Activated naive CD4-positive, alpha-beta T cell treated with anti-CD3 and anti-CD28 coated beads for 36 hours (primary cell): ENCODE measurements at places on chromosomes 11 and 22. TPM values are rescaled to one million over a fixed set of nuclear protein-coding genes. Genes with fewer than 3 reads are reported as not detected.

- no peaks in the 10 kb centered on the region for H3K36me3 ChIP-seq
- DNase-seq: no peak
- no peak overlapping the region for H3K4me3 ChIP-seq
These were observed 83.7 kb downstream of the MYO7A start for GRCh38 chr11:77211594-77212251.

TSGA10IP gene
- not detected for total RNA-seq

RAG2 gene
- total RNA-seq: not detected

GRCh38 chr11:34339149-34340064, 18.4 kb downstream of the ABTB2 start:
- no peaks in the 10 kb centered on the region for H3K36me3 ChIP-seq
- no peak overlapping the region for H3K4me3 ChIP-seq
- no peak for DNase-seq
- no peak overlapping the region for H3K27ac ChIP-seq

DNA sequence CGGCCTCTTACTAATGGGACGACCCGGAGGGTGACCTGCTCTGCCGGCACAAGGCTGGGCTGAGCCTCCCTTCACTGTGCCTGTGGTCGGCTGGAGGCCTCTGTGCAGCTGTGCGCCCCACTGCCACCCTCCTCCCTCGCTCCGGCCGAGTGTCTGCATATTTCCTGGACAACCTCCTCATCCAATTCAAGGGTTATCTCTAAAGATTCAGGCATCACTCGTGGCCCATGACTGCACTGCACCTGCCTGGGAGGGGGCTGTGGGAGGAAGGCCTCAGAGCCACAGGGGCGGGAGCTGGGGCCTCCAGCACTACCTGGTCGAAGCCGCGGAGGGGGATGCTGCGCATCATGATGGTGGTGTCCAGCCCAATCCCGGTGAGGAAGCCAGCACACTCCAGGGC, 43.1 kb upstream of the GNB1L start:
- H3K27ac ChIP-seq: no peak overlapping the region
- DNase-seq: no peak
- no peak overlapping the region for H3K4me3 ChIP-seq
- peaks cover 41% of the 10 kb centered on the region for H3K4me1 ChIP-seq

KCNJ1 gene
- not detected for total RNA-seq

DNA sequence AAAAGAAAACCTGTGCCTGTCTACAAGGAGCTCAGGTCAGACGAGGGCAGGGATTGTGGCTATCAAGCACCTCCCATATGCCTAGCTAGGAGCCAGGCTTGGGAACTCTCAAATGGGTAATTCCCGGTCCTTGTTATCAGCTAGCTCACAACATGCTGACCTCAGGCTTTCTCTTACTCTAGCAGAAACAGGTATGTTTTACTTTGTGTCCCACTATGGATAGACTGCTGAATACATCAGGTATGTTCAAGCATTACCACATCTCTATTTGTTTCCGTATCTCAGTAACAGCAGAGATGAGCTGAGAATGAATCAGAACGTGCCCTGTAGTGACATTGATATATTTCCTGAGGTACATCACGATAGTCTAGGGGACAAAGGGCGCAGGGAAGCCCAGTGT, 29.4 kb downstream of the SHISA8 start:
- no peak overlapping the region for H3K4me3 ChIP-seq
- H3K27ac ChIP-seq: no peak overlapping the region
- no peak for DNase-seq

DNA sequence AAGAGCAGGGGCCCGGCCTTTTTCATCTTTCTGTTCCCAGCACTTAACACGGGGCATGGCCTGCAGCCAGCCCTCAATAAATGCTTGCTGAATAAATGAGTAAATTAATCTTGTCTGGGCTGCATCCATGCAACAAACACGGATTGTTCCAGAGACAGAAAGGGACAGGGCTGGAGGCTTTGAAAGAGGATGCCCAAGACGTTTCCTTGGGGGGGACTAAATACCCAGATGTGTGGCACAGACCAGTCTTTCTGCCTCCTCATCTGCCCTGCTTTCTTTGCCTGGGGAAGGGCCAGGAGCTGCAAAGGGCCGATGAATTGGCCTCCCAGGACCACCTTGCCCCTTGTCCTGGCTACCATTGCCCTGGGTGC, 40.4 kb downstream of the SHISAL1 start:
- H3K27ac ChIP-seq: no peak overlapping the region
- no peaks in the 10 kb centered on the region for H3K36me3 ChIP-seq
- peaks cover 3% of the 10 kb centered on the region for H3K27me3 ChIP-seq
- DNase-seq: no peak
- H3K4me3 ChIP-seq: no peak overlapping the region

SLC35E4 gene
- total RNA-seq: 2.2 TPM

- H3K4me3 ChIP-seq: no peak overlapping the region
- peaks cover 17% of the 10 kb centered on the region for H3K36me3 ChIP-seq
- DNase-seq: no peak
- no peaks in the 10 kb centered on the region for H3K4me1 ChIP-seq
These were observed 9.8 kb downstream of the MCAT start for GRCh38 chr22:43133401-43133800.

AIFM3 gene
- total RNA-seq: 0.10 TPM

DNA sequence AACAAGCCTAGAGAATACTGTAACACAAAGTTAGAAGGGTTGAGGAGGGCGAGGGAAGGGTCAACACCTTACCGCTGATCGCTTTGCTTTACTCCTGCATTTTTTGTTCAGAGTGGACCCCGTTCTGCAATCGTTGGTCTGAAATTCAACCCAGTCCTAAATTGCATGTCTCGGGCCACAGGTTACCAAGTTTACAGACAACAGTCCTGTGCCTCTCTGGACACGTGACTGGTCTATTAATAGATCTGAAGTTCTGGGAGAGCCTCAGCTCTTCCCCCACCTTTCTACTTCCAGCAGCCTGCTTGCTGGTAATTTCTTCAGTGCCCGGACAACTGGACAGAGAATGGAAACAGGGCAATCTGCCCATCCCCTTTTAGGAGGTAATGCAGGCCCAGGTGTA, 74.2 kb downstream of the STIM1 start:
- H3K36me3 ChIP-seq: no peaks in the 10 kb centered on the region
- no peak overlapping the region for H3K27ac ChIP-seq
- no peak overlapping the region for H3K4me3 ChIP-seq
- no peaks in the 10 kb centered on the region for H3K27me3 ChIP-seq
- no peak for DNase-seq
- peaks cover 26% of the 10 kb centered on the region for H3K4me1 ChIP-seq

DNA sequence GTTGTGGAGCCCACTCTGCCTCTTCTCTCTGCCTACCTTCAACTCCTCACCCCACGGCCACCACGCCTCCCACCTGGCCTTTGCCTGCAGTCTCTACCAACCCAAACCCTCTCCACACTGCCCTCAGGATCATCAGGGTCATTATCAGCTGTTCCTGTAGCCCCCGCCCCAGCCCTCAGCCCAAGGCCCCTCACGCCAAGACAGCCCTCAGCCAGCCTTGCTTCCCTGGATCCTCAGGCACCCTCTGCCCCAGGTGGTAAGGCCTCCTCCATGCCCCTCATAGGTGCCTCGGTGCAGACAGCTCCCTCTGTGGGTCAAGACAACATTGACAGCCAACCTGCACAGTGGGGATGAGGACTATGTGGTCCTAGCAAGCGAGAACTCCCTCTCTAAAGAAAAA, 1.7 kb downstream of the SBF1 start:
- peak overlapping the region; percentile 87 for H3K27ac ChIP-seq
- no peaks in the 10 kb centered on the region for H3K36me3 ChIP-seq
- DNase-seq: peak; percentile 68
- H3K4me3 ChIP-seq: peak overlapping the region; percentile 95
- H3K4me1 ChIP-seq: peaks cover 61% of the 10 kb centered on the region

NFRKB gene
- total RNA-seq: 34.0 TPM

OR10A2 gene
- not detected for total RNA-seq

- H3K4me3 ChIP-seq: no peak within 1 kb of the TSS
- peaks cover 5% of the 10 kb centered on the region for H3K27me3 ChIP-seq
- H3K36me3 ChIP-seq: no peaks in the 10 kb centered on the region
- no peak within 1 kb of the TSS for H3K27ac ChIP-seq
- H3K4me1 ChIP-seq: no peaks in the 10 kb centered on the region
- no peak for DNase-seq
These were observed at the start of gene OR51A7 for GRCh38 chr11:4903484-4903883. OR51A7 (plus strand) TSS chr11:4903783; CDS start chr11:4907370, 3,587 bp downstream.

DNA sequence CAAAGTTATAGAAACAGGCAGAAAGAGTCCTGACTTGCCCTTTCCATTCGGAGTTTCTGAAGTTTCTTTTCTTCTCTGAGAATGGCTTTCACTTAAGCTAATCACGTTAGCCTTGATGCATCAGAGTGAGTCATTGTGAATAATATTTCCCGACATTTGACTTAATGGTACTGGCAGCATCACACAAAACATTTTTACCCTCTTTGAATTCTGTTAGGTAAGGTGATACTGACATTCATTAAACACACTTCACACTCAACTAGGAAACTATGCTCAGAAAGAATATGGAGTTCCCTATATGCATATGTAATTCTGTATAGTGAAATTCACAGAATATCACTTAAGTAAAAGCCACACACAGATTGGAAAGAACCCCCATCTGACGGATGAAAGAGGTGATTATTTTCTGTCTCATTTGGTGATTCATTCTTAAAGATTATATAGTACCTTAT, 120.8 kb upstream of the ARHGAP20 start:
- no peaks in the 10 kb centered on the region for H3K36me3 ChIP-seq
- peaks cover 31% of the 10 kb centered on the region for H3K4me1 ChIP-seq
- peak overlapping the region; percentile 84 for H3K27ac ChIP-seq
- H3K27me3 ChIP-seq: no peaks in the 10 kb centered on the region
- no peak for DNase-seq

- H3K27ac ChIP-seq: no peak overlapping the region
- no peak for DNase-seq
- H3K36me3 ChIP-seq: no peaks in the 10 kb centered on the region
These were observed 87.8 kb downstream of the CEP164 start for GRCh38 chr11:117415358-117415896.

DNA sequence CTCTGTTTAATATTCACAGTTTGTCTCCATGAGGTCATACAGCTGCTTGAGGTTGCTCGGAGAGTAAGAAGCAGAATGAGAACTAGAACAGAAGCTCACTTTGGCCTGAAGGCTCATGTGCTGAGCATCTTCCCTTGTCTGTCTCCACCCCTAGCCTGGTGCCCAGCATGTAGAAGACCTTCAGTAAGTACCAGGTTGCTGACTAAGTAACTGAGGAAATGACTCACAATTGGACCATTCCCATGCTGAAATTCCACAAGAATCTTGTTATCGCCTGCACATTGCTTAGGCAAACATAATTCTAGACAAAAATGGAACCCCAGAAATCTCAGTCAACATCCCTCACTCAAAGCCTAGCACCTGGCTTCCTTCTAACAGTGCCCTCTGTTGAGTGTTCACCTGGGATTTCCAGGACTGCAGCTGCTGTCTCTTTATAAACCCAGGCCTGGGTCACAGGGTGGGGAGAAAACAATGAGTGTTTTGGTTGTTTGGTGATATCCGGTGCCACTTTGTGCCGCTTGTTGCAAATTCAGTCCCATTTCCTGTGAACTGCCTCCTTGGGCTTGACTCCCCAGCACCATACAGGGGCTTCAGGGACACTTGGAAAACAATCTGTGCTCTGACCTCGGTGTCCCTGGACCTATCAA, 406.8 kb downstream of the ETS1 start:
- H3K4me1 ChIP-seq: peaks cover 8% of the 10 kb centered on the region
- H3K27ac ChIP-seq: no peak overlapping the region
- peaks cover 3% of the 10 kb centered on the region for H3K36me3 ChIP-seq
- no peaks in the 10 kb centered on the region for H3K27me3 ChIP-seq
- no peak for DNase-seq
- H3K4me3 ChIP-seq: no peak overlapping the region
